ENCODE measurements at places on chromosomes 5 and 9.

- H3K4me3 ChIP-seq, result no peak overlapping the region
- no peaks in the 10 kb centered on the region for H3K4me1 ChIP-seq
- no peak for DNase-seq
- H3K27ac ChIP-seq, result no peak overlapping the region
Measured at GRCh38 chr5:168312606-168313295, 21.3 kb downstream of the WWC1 start.

GRCh38 chr9:132514011-132514744 is 68.2 kb upstream of the BARHL1 start:
- H3K36me3 ChIP-seq, result no peaks in the 10 kb centered on the region
- no peak overlapping the region for H3K27ac ChIP-seq
- no peaks in the 10 kb centered on the region for H3K4me1 ChIP-seq
- DNase-seq, result no peak

DNA sequence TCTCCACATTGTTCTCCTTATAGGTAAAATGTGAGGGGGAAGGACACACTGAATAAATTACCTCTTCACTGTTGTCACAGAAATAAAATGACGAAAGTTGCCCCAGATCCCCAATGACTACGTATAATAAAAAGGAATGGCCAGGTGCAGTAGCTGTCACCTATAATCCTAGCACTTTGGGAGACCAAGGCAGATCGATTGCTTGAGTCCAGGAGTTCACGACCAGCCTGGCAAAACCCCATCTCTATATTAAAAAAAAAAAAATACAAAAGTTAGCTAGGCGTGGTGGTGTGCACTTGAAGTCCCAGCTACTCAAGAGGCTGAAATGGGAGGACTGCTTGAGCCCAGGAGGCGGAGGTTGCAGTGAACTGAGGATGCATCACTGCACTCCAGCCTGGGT is 82.2 kb upstream of the APC start:
- no peak overlapping the region for H3K4me3 ChIP-seq
- H3K27me3 ChIP-seq, result no peaks in the 10 kb centered on the region
- H3K4me1 ChIP-seq, result no peaks in the 10 kb centered on the region
- no peak for DNase-seq
- no peak overlapping the region for H3K27ac ChIP-seq

- H3K27ac ChIP-seq, result no peak overlapping the region
- no peaks in the 10 kb centered on the region for H3K27me3 ChIP-seq
- DNase-seq, result no peak
- no peak overlapping the region for H3K4me3 ChIP-seq
Measured at GRCh38 chr9:76756268-76756640, 8.0 kb upstream of the PCA3 start.

DNA sequence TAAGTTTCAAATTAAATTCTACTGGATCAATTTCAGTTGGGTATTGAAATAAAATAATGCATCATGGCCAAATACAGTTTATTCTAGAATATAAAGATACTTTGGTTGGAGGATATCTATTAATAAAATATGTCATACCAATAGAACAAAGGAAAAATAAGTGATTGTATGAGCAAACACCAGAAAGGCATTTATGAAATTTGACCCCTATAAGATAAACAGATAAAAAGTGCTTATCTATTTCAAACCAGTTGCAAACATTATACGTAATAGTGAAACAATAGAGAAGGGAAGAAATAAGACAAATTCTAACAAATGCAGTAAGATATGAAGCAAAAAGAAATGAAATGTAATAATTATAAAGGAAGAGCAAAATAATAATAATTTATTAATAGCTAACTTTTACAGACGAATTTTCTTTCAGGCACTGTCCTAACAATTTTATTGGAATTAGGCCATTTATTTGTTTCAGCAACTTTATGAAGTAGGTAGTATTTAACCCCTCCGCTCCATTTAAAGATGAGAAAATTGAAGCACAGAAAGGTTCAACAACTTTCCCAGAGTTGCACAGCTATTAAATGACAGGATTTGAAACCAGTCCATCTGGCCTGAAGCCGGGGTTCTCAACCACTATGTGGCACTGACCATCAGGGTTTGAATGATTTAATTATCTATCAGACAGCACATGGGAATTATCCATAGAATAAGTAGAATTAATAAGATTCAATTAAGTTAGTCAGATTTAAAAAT is 20.8 kb downstream of the ANKRD55 start:
- no peaks in the 10 kb centered on the region for H3K27me3 ChIP-seq
- no peaks in the 10 kb centered on the region for H3K36me3 ChIP-seq
- H3K4me1 ChIP-seq, result no peaks in the 10 kb centered on the region
- H3K27ac ChIP-seq, result no peak overlapping the region
- no peak for DNase-seq

GRCh38 chr5:8600843-8601242 is 731.9 kb downstream of the MTRR start:
- no peak overlapping the region for H3K4me3 ChIP-seq
- H3K36me3 ChIP-seq, result no peaks in the 10 kb centered on the region
- DNase-seq, result no peak
- no peaks in the 10 kb centered on the region for H3K4me1 ChIP-seq
- no peak overlapping the region for H3K27ac ChIP-seq

DNA sequence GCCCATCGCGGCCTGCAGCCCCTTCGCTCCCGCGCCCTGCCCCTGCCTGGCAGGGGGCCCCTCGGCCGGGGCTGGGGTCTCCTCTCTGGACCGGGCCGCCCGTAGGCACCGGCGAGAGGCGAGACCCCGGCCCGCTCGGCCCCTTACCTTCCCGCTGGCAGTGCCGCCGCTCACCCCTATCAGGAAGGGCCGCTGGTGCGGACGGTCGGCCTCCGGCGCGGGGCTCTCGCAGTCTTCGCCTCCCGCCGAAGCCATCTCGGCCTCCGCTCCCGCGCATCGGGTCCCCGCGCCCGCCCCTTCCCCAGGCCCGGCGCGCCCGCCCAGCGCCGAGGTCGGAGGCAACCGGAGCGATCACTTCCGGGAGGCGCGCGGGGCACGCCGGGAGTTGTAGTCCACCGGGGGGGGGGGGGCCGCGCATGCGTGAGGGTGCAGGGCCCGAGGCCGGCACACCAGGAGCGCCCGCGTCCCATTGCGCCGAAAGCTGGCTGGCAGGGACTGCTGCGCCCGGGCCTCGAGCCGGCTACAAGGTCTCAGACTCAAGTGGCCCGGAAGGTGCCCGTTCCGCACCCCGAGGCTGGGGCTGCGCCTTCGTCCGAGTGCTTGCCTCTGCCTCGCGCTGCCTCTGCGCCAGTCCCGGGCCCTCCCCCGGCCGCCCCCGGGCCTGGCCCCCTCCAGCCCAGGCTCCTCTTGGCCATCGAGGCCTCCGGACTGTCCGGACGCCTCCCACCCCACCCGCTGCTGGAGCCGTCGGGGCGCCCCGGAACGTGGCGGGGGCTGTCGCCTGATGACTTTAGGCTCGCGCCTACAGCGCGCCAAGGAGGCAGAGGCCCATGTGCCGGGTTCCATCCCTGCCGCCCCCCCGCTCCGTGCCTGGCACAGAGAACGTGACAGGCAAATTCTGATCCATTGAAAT is at the start of gene UCK1:
UCK1 (minus strand) TSS at position 344 of the 913 bp plus-strand sequence; CDS start at position 255, 89 bp downstream.
- H3K36me3 ChIP-seq, result peaks cover 4% of the 10 kb centered on the region
- no peaks in the 10 kb centered on the region for H3K27me3 ChIP-seq
- H3K4me3 ChIP-seq, result peak within 1 kb of the TSS; percentile 66

- no peak overlapping the region for H3K27ac ChIP-seq
- no peak overlapping the region for H3K4me3 ChIP-seq
- no peak for DNase-seq
- no peaks in the 10 kb centered on the region for H3K27me3 ChIP-seq
- no peaks in the 10 kb centered on the region for H3K4me1 ChIP-seq
- no peaks in the 10 kb centered on the region for H3K36me3 ChIP-seq
Measured at GRCh38 chr5:38722918-38723317, 122.9 kb upstream of the OSMR start.

GRCh38 chr5:72509401-72509800 is 2.2 kb upstream of the ZNF366 start:
- H3K36me3 ChIP-seq, result no peaks in the 10 kb centered on the region
- H3K27ac ChIP-seq, result no peak overlapping the region
- no peak overlapping the region for H3K4me3 ChIP-seq
- H3K4me1 ChIP-seq, result no peaks in the 10 kb centered on the region
- no peak for DNase-seq
- H3K27me3 ChIP-seq, result no peaks in the 10 kb centered on the region

- no peaks in the 10 kb centered on the region for H3K27me3 ChIP-seq
- no peaks in the 10 kb centered on the region for H3K36me3 ChIP-seq
- no peak overlapping the region for H3K27ac ChIP-seq
- H3K4me1 ChIP-seq, result peaks cover 8% of the 10 kb centered on the region
- no peak overlapping the region for H3K4me3 ChIP-seq
- no peak for DNase-seq
Measured at GRCh38 chr5:763397-763796, 21.1 kb downstream of the ZDHHC11B start.

DNA sequence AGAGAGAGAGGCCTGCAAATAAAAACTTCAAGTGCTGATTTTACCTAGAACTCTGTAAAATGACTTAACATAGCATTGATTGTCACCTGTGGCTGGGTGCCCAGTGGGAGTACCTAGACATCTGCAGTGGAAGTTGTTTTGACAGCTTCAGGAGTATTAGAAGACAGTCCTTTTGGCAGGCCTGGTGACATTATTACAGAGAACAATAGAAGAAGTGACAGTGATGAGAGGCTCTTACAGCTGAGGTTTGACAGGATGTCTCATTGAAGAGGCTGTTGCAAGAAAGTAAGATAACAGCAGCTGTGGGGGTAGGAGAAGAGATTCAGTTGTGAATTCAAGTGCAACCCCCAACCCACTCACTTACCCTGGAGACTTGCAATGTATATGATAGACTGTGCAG is 27.9 kb upstream of the MUSK start:
- H3K4me1 ChIP-seq, result no peaks in the 10 kb centered on the region
- no peaks in the 10 kb centered on the region for H3K27me3 ChIP-seq
- H3K4me3 ChIP-seq, result no peak overlapping the region
- no peak for DNase-seq
- no peaks in the 10 kb centered on the region for H3K36me3 ChIP-seq

- no peaks in the 10 kb centered on the region for H3K4me1 ChIP-seq
- H3K27ac ChIP-seq, result no peak overlapping the region
Measured at GRCh38 chr9:125406810-125407087, 145.1 kb downstream of the GAPVD1 start.

DNA sequence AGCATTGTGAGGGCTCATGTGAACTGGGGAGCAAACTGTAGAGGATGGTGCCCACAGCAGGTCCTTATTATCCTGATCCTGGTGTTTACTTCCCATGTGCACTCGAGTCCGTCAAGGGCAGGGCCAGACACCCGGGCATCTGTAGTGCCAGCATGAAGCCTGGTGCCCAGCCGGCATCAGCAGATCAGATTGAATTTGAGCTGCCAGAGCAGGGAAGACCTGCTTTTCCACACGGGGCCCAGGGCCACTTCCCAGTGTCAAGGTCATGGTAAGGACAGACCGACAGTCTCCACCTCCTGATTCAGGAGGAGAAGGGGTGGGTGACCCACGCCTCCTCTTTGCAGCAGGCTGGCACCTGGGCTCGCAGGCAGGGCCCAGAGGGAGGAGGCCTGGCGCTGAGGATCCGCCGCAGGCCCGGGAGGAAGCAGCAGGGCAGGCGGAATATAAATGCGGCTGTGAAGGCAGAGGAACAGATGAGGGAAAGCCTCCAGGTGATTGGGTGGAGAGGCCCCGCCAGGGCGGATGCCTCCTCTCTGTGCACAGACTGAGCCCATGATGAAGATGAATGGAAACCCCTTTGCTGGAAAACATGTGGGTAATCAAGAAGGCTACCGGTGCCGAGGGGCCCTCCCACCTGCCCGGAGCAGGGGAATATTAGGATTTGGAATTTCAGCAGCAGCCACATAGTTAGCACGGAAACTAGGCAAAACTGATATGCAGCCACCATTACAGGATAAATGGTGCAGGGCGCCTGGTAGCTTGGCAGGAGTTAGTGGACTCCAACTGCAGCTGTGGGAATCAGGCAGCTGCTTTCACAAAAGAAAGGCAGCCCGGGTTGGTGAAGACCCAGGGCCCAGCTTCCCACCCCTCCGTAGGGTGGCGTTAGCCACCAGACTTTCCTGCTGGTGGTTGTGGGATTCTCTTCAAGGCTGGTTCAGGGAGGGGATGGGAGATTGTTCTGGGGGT is 114.9 kb downstream of the GAPVD1 start:
- peaks cover 10% of the 10 kb centered on the region for H3K4me1 ChIP-seq
- H3K27me3 ChIP-seq, result peaks cover 5% of the 10 kb centered on the region
- DNase-seq, result no peak
- H3K4me3 ChIP-seq, result no peak overlapping the region
- H3K36me3 ChIP-seq, result no peaks in the 10 kb centered on the region

GRCh38 chr5:12951846-12952245 is 992.6 kb downstream of the DNAH5 start:
- H3K27ac ChIP-seq, result no peak overlapping the region
- H3K27me3 ChIP-seq, result no peaks in the 10 kb centered on the region
- no peak for DNase-seq
- H3K4me3 ChIP-seq, result no peak overlapping the region
- no peaks in the 10 kb centered on the region for H3K4me1 ChIP-seq
- H3K36me3 ChIP-seq, result no peaks in the 10 kb centered on the region

GRCh38 chr5:177595991-177596774 is 3.7 kb upstream of the B4GALT7 start:
- no peak overlapping the region for H3K4me3 ChIP-seq
- peaks cover 34% of the 10 kb centered on the region for H3K4me1 ChIP-seq
- no peak for DNase-seq

DNA sequence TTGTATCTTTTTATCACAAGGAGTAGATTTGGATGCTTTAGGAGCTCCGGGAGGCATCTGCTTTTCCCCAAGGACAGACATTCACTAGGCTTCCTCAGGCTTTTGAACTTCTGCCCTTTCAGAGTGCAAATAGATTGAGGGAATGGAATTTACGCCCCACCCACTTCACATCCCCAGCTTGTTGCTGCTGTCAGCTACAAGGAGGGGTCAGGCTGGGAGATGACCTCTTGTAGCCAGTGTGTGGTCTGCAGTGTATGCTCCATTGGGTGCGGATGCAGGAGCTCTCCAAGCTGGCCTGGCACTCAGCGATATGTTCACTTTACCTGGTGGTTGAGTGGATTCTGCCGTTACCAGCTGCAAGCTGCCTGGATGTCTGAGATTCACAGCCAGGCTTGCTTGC is 6.4 kb downstream of the TNFSF15 start:
- H3K27ac ChIP-seq, result no peak overlapping the region
- H3K4me1 ChIP-seq, result no peaks in the 10 kb centered on the region
- DNase-seq, result no peak
- H3K4me3 ChIP-seq, result no peak overlapping the region
- no peaks in the 10 kb centered on the region for H3K36me3 ChIP-seq
- no peaks in the 10 kb centered on the region for H3K27me3 ChIP-seq

DNA sequence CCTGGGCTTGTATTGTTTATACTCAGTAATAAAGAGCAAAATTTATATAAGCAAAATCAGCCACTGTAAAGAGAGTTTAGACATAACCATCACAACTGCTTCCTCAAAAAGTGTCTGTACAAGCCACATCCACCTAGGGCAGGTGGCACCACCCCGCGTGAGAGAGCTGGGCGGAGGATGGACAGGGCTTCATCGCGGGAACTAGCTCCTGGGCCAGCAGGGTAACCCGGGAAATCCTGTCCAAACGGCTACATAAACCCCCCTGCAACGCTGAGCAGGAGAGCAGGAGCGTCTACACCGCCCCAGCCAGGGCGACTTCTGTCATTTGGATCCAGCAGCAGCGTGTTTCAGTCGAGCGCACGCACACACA is 1.3 kb downstream of the SLC6A3 start:
- H3K36me3 ChIP-seq, result no peaks in the 10 kb centered on the region
- DNase-seq, result no peak
- no peak overlapping the region for H3K27ac ChIP-seq

GRCh38 chr9:28363151-28363562 is 789.9 kb upstream of the C9orf72 start:
- H3K4me1 ChIP-seq, result no peaks in the 10 kb centered on the region
- H3K27me3 ChIP-seq, result no peaks in the 10 kb centered on the region
- no peak for DNase-seq
- no peak overlapping the region for H3K27ac ChIP-seq
- H3K4me3 ChIP-seq, result no peak overlapping the region

All from CD8-positive, alpha-beta memory T cell (primary cell).